NCI-H345 (cell line): ENCODE measurements at places on chromosomes 2 and 18.

- no peak for DNase-seq
Measured at GRCh38 chr2:151965884-151966283, 133.0 kb downstream of the CACNB4 start.

- DNase-seq = peak; percentile 20
Measured at GRCh38 chr2:207692206-207693065, 19.0 kb upstream of the CCNYL1 start.

DNA sequence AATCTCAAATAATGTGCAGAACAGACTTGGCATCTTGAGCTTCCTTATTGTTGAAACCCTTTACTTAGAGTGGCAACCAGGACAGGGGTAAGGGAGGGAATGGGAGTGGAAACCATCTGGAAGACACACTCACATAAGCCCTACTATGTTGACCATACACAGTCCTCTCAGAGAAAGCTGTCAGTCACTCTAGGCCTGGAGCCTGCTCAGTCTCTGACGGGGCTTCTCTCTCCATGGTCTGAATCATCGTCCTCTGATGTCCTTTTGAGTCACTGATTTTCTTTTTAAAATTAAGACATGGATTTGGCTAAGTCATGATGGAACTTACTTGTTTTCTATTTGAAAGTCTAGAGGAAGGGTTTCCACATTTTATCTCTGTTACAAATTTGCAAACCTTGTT is 74.0 kb downstream of the MYO1B start:
- no peak for DNase-seq

GRCh38 chr2:216839688-216840087 is 20.2 kb downstream of the TNP1 start:
- no peak for DNase-seq

- no peak for DNase-seq
Measured at GRCh38 chr2:191917430-191917881, 70.6 kb upstream of the CAVIN2 start.
